PC-3 (cell line): ENCODE measurements at places on chromosomes 2 and 18. TPM values are rescaled to one million over a fixed set of nuclear protein-coding genes. Genes with fewer than 3 reads are reported as not detected.

DNA sequence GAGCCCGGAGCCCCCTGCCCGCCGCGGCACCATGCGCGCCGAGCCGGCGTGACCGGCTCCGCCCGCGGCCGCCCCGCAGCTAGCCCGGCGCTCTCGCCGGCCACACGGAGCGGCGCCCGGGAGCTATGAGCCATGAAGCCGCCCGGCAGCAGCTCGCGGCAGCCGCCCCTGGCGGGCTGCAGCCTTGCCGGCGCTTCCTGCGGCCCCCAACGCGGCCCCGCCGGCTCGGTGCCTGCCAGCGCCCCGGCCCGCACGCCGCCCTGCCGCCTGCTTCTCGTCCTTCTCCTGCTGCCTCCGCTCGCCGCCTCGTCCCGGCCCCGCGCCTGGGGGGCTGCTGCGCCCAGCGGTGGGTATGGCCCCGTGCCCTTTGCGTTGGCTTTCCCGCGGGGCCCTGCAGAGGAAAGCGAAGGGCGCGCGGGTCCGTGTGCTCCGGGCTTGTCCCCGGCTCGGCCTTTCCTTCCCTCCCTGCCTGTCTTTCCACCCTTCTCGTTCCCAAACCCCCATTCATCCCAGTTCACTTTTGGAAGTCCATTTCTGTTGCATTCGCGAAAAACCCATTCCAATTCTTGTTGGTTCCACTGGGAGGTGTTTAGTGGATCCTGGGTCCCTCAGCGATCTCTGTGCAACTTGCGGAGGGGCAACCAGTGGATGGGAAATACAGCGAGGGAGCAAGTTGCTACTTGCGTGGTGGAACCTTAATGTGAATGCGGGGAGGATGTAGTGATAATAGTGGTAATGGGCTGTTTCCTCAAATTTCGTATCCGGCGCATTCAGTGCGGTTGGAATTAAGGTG is 599 bp downstream of the ADAM23 start:
- peak; percentile 10 for DNase-seq

GRCh38 chr2:151918308-151918707 is 90.1 kb upstream of the ARL5A start:
- no peak for DNase-seq

DNA sequence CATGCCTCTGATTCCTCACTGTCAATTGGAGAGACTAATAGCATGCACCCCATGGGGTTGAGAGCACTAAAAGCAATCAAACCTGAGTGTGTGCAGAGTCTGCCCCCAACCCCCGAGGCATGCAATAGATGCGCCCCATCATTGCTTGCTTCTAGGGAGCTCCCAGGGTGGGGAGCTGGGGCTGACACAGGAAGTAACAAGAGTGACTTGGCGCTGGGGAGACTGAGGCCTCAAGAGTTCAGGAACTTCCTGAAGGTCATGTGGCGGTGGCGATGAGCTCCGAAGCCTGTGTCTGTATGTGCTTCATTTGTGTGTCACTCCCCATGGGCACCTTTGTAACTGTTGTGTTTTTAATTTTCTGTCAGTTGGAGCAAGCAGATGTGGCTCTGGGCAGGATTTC is 61.2 kb downstream of the CTIF start:
- DNase-seq: no peak

- DNase-seq: no peak
Measured at GRCh38 chr2:216925636-216926366, 65.9 kb upstream of the TNP1 start.

DNA sequence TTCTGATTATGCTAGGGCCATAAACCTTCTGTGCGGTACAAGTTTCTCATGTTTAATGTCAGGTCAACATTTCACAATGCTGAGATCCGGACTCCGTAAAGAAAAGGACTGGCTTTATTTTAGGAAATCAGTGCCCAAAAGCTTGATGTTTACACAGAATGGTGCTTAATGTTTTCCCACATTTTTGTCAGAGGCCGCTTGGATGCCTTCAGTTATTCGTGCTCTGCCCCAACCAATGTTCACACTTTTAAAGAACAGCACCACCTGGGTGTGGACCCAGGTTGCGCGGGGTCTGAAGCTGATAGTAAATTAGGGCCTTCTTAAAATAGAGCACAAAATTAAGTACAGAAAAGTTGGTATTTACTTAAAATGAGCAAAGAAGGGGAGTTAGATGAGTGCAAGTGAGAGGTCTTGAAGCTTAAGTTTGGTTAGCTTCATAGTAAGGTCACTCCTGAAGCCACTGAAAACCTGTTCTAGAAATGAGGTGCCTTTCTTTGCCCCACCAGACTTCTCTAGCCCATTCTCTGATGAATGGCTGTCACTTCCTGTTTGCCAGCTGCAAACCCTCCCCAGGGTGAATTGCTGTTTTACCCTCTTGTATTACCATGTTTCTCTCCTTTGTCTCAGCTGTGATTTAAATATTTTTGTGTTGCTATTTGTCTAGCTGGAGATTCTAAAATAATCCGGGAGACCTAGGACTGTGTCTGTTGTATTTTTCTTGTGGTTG is 20.5 kb downstream of the SLC3A1 start:
- DNase-seq: no peak

DNA sequence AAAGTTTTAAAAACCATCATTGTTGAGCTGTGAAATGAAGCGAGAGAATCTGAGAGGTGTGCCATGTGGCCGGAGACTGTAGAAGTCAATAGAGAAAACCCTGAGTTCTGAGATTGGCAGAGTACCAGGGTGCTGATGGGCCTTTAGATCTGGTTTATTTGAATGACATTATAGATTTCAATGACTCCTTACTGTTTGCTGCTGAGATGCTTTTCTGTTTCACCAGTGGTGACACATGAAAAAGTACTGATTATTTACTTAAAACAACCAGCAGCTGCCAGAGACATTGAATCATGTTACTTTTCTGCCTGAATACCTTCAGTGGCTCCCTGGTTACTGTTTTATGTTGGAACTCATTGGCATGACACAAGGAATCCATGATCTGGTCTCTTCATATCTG is 602.7 kb upstream of the ZNF804A start:
- DNase-seq: peak; percentile 93

DNA sequence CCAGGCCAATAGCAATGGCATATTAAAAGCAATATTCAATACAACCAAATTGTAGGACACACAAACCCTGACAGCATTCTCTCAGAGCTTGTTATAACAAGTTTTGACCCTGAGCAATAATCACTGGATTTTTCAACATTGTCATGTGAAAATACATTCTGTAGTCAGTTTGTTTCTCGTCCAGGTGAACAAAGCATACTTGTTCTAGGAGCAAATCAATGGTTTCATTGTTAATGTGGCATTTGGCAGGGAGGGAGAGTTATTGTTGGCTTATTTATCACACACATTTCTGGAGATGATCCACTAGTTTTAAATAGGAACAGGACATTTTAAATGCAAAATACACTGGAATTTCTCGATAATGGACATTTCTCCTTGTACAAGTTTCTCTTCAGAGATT is 69.9 kb upstream of the L3MBTL4 start:
- no peak for DNase-seq

GRCh38 chr2:16216558-16216945 is 276.2 kb downstream of the MYCN start:
- no peak for DNase-seq

DNA sequence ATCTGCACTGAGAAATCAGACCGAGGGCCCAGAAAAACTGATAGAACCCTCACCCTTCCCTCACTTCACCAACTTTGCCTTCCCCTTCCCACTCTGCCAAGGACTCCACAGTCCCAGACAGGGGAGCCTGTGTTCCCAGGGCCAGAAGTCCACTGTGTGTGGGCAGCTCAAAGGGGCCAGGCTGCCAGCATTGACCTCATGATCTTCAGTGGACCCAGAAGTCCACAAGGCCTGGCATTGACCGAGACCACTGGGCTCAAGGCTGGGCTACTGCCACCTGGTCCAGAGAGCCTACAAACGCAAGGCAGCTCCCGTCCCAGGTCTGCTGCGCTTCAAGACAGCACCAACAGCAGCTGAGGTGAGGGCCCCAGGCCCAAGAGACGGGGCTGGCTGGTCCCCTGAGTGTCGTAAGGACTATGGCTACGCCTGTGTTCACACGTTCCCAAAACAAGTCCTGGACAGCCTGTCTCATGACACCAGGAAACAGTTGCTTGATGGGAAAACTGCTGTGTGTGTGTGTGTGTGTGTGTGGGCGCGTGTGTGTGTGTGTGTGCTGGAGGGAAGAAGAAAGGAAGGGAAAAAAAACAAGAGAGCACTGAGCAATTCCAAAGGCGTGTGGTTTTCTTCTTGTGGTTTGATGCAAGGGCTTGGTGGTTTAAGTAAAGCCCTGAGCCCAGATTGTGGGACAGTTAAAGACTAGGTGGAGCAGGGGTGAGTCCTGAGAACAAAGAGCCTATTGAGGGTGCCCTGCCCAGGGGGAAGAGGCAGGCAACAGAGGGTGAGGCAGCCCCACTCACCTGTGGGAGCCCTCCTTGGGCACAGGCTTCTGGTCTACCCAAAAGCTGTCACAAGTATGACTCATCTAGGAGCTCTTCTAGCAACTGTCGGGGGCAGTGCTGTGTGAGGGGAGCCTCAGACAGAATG is 46.6 kb upstream of the ZBTB7C start:
- peak; percentile 74 for DNase-seq

DNA sequence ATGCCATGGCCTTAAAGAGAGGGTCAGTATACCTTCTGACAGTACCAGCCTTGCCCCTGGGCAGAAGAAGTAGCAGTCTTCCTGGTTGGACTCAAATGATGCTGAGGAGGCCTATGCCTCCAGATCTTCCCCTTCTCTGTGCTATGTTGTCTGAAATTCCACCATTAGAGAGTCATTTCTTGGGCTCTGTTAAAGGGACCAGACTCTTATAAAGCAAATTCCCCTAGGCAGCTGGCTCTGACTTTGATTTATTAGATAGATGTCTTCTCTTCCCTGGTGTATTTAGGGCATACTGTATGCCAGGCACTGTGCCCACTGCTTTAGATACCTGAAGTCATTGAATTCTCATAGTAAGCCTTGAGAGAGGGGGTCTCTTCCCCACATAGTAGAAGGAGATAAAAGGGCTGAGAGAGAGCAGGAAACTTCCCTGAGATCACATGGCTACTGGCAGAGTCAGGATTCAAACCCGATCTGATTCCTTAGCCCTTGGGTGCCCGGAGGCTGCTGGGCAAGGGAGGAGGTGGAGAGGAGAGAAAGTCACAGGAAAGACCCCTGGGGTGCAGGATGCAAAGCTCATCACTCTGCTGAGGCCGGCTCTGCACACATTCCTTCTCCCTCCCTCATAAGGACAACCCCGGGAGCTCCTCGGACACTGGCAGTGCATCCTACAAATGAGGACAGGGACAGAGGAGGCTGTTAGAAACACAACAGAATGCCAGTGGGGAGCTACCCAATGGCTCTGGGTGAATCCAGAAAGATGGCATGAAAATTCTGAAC is 23.0 kb downstream of the COPS9 start:
- no peak for DNase-seq

DNA sequence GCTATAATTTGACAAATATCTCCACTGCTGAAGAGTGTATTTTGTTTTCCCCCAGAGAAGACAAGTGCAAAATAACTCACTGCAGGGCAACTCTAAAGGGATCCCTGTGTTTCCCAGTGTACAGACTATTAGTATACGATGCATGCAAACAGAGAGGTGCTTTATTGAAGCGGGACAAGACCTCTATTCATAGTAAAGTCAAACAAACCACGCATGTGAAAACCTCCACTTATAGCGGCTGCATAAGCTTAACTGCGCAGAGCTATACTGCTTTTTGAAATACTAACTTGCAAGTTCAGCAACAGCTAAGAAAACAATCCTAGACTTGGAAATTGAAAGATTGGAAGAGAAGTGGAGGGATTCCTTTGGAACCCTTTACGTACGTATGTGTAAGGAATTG is 15.6 kb downstream of the RNF144A start:
- no peak for DNase-seq

DNA sequence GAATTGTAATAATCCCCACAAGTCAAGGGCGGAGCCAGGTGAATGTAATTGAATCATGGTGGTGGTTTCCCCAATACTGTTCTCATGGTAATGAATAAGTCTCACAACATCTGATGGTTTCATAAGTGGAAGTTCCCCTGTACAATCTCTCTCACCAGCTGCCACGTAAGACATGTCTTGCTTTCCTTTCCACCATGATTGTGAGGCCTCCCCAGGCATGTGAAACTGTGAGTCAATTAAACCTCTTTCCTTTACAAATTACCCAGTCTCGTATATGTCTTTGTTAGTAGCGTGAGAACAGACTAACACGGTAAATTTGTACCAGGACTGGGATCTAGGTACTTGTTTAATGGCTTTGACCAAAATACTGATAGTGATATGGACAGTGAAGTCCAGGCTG is 744.3 kb upstream of the REG3G start:
- DNase-seq: no peak

DNA sequence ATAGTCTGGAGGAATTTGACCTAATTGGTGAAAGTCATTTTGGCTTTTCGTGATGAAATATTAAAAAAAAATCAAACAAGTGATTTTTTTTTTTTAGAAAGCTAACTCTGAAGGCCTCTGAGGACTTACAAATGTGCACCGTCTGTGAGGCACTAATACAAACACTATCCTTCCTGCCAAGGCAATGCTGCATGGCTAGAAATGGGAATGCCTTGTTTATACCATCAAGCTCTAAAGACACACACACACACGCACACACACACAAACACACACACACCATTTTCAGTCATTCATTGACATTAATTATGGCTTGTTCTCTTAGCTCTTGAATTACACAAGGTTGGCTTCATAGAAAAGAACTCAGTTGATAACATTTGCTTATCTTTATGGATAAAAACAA is 1242.0 kb upstream of the ACVR2A start:
- no peak for DNase-seq

DNA sequence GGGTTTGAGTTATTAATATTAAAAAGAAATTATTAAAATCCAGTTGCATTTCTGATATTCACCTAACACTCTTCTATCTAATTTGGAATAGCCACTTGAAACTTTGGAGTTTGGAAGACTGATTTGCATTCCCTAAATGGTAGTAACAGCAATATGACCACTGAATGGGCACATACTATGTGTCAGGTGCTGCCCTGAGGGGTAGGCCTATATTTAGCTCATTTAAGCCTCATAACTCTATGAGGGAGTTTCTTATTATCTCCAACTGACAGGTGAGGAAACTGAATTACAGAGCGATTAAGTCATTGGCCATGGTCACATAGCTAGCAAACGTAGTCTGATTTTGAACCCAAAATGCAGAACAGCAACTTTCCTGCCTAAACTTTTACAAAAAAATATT is 77.3 kb downstream of the VWA3B start:
- DNase-seq: no peak

CPO gene
- total RNA-seq: not detected in 2 replicates

UGT1A4 gene
- total RNA-seq: not detected in 2 replicates

COLEC12 gene
- 0.04 TPM in 1 of 2 replicates, not detected in the other for total RNA-seq

CAPN13 gene
- total RNA-seq: 0.44 and 1.9 TPM in 2 replicates

IL36B gene
- not detected in 2 replicates for total RNA-seq

ID2 gene
- 92.1 and 93.3 TPM in 2 replicates for total RNA-seq

LHCGR gene
- not detected in 2 replicates for total RNA-seq

CFAP65 gene
- 0.17 and 0.18 TPM in 2 replicates for total RNA-seq

SDC1 gene
- total RNA-seq: 358 and 362 TPM in 2 replicates

SETBP1 gene
- total RNA-seq: 2.3 and 3.5 TPM in 2 replicates

FHOD3 gene
- total RNA-seq: 18.1 and 32.2 TPM in 2 replicates

SERPINB10 gene
- total RNA-seq: 0.69 TPM in 1 of 2 replicates, not detected in the other

PHLPP1 gene
- 14.1 and 22.5 TPM in 2 replicates for total RNA-seq

DSG1 gene
- not detected in 2 replicates for total RNA-seq
